ENCODE measurements at places on chromosomes 3 and 15. TPM values are rescaled to one million over a fixed set of nuclear protein-coding genes. Genes with fewer than 3 reads are reported as not detected.

DNA sequence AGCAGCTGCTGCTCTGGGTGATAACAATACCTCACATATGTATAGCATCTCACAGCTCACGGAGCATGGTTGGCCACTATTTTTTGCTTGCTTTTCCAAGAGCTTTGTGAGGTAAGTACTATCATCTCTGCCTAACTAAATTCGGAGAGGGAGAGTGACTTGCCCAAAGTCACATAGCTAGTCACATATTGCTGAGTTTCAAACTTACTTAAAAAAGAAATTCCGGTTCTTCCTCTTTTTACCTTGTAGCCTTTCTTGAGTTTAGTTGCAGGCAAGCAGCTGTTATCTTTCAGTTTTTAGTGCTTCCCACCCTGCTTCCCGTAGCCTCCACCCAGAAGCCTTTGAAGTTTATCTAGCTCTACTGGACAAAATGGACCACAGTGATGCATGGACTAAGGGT lies 309.2 kb downstream of the PDCD6IP start:
- H3K36me3 ChIP-seq: no peaks in the 10 kb centered on the region
- no peaks in the 10 kb centered on the region for H3K27me3 ChIP-seq
- no peak overlapping the region for H3K4me3 ChIP-seq
- no peaks in the 10 kb centered on the region for H3K4me1 ChIP-seq
- DNase-seq: no peak

DNA sequence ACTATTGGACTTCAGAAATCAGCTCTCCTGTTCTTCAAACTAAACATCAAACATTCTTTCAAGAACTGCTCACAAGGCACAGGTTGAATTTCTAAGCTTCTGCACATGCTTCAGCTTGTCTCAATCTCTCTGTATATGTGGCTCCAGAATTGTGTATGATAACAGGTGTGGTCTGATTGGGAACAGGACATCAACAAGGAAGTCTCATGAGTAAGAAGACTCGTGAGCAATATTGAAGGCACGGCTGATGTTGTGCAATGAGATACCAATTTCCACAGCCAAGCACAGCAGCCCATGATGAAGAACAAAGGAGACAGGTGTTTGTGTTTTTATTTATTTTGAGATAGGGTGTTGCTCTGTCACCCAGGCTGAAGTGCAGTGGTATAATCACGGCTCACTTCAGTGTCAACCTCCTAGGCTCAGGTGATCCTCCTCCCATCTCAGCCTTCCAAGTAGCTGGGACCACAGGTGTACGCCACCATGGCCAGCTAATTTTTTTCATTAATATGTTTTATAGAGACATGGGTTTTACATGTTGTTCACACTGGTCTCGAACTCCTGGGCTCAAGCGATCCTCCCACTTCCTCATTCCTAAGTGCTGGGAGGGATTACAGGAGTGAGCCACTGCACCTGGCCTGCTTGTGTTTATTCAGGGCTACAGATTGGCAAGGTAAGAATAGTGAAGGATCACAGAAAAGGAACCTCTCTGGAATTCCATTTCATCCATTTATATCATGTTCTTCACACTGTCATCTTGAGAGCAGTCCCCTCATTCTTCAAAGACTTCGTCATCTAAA lies 32.2 kb upstream of the ABHD17C start:
- H3K27ac ChIP-seq: no peak overlapping the region
- H3K4me1 ChIP-seq: no peaks in the 10 kb centered on the region
- no peaks in the 10 kb centered on the region for H3K27me3 ChIP-seq
- H3K36me3 ChIP-seq: no peaks in the 10 kb centered on the region
- DNase-seq: no peak

- DNase-seq: no peak
- no peak overlapping the region for H3K4me3 ChIP-seq
Observed at GRCh38 chr3:130354430-130354829, 9.0 kb downstream of the COL6A5 start.

DNA sequence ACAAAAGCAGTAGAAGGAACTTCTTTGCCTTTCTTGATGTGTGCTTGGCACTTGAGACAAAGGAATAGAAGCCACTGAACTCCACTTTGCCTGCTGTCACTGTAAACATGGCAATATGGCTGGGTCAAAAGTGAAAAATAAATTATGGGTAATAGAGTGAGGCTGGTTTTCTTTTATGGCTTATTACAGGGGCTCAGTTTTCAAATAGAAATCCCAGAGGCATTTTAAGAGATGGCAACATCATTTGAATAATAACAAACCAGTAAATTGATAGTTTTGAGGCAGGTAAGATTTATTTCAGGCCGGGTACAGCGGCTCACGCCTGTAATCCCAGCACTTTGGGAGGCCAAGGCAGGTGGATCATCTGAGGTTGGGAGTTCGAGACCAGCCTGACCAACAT lies 2.8 kb downstream of the C3orf52 start:
- peaks cover 14% of the 10 kb centered on the region for H3K4me1 ChIP-seq
- DNase-seq: no peak
- H3K36me3 ChIP-seq: no peaks in the 10 kb centered on the region

- no peaks in the 10 kb centered on the region for H3K36me3 ChIP-seq
- H3K27me3 ChIP-seq: no peaks in the 10 kb centered on the region
- no peaks in the 10 kb centered on the region for H3K4me1 ChIP-seq
- no peak for DNase-seq
- no peak overlapping the region for H3K27ac ChIP-seq
Observed at GRCh38 chr3:31278532-31278931, 254.2 kb upstream of the STT3B start.

DNA sequence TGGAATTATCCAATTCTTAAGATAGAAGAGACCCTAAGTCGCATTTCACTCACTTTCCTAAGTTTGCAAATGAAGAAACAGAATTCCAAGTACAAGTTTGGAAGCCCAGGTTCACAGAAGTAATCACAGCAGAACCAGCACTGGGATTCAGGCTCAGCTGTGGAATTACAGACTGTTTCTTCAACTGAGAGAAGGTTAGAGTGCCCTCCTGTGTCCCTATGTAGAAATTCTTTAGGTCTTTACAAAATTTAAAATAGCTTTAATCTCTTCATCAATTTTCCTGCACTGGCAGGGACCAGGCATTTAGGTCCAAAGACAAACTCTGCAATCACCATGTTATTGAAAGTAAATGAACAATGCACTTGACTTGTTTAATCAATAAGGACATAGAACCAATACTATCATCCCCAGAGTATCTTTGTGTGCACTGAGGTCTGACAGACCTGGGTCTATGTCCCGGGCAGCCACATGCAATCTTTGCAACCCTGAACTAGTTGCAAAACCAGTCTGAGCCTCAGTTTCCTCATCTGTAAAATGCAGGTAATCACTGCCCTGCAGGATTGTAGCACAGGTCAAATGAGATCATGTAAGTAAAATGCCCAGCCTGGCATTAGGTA lies 96.3 kb upstream of the ZBED2 start:
- H3K4me1 ChIP-seq: no peaks in the 10 kb centered on the region
- no peak overlapping the region for H3K27ac ChIP-seq
- no peak overlapping the region for H3K4me3 ChIP-seq
- H3K27me3 ChIP-seq: no peaks in the 10 kb centered on the region

DNA sequence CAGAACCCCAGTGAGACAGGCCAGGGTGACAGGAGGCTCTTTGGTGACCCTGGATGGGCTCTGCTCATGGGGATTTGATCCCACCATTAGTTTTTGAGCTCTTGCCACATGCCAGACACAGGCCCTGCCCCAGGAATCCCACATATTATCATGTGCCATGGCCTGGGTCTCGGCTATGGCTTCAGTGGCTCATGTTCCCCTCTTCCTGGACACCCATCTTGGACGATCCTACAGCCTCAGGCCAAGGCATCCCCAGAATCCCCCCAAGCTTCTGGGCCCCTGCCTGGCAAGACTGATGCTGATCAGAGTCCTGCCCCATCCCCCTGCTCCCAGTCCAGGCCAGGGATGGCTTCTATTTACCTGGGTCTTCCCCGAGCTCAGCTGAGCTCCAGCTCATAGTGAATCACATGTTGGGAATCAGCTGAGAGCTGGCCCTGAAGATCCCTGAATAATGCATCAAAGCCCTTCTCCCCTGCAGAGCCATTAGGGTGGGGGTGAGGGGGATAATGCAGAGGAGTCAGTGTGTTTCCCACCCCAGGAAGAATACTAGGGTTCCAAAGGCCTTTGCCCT lies 50.9 kb upstream of the CHRNB4 start:
- no peak overlapping the region for H3K4me3 ChIP-seq
- H3K27me3 ChIP-seq: no peaks in the 10 kb centered on the region
- H3K36me3 ChIP-seq: no peaks in the 10 kb centered on the region
- no peak for DNase-seq
- H3K4me1 ChIP-seq: no peaks in the 10 kb centered on the region
- no peak overlapping the region for H3K27ac ChIP-seq

- DNase-seq: no peak
- peaks cover 20% of the 10 kb centered on the region for H3K4me1 ChIP-seq
- H3K27ac ChIP-seq: no peak overlapping the region
- H3K27me3 ChIP-seq: peaks cover 7% of the 10 kb centered on the region
- H3K4me3 ChIP-seq: no peak overlapping the region
Observed at GRCh38 chr3:72597756-72598195, 250.5 kb downstream of the SHQ1 start.

- no peak overlapping the region for H3K27ac ChIP-seq
- H3K36me3 ChIP-seq: no peaks in the 10 kb centered on the region
- peaks cover 13% of the 10 kb centered on the region for H3K27me3 ChIP-seq
- H3K4me3 ChIP-seq: no peak overlapping the region
- peaks cover 23% of the 10 kb centered on the region for H3K4me1 ChIP-seq
Observed at GRCh38 chr3:24832891-24833290, 338.2 kb upstream of the THRB start.

- no peaks in the 10 kb centered on the region for H3K27me3 ChIP-seq
- no peak overlapping the region for H3K4me3 ChIP-seq
- H3K4me1 ChIP-seq: peaks cover 15% of the 10 kb centered on the region
- no peak for DNase-seq
Observed at GRCh38 chr3:40690749-40691451, 166.1 kb downstream of the ZNF621 start.

- H3K27ac ChIP-seq: no peak overlapping the region
- H3K36me3 ChIP-seq: no peaks in the 10 kb centered on the region
- H3K4me3 ChIP-seq: no peak overlapping the region
Observed at GRCh38 chr15:29420188-29420587, 150.6 kb upstream of the NSMCE3 start.

GRCh38 chr3:47083786-47084185 lies 80.1 kb downstream of the SETD2 start:
- no peak for DNase-seq
- H3K4me3 ChIP-seq: no peak overlapping the region
- no peaks in the 10 kb centered on the region for H3K4me1 ChIP-seq
- H3K36me3 ChIP-seq: peaks cover 13% of the 10 kb centered on the region

- DNase-seq: no peak
- no peaks in the 10 kb centered on the region for H3K4me1 ChIP-seq
- no peak overlapping the region for H3K27ac ChIP-seq
- H3K27me3 ChIP-seq: no peaks in the 10 kb centered on the region
Observed at GRCh38 chr3:190175490-190175889, 54.8 kb upstream of the P3H2 start.

SRP14 gene
- total RNA-seq: 337 TPM

CHRD gene
- total RNA-seq: 18.3 TPM

FGD5 gene
- 21.9 TPM for total RNA-seq

MLF1 gene
- total RNA-seq: 62.9 TPM

THRB gene
- 7.5 TPM for total RNA-seq

VILL gene
- total RNA-seq: 7.2 TPM

LRRIQ4 gene
- total RNA-seq: 0.20 TPM

ZNF592 gene
- total RNA-seq: 10.2 TPM

RPUSD3 gene
- 36.0 TPM for total RNA-seq

MOBP gene
- total RNA-seq: 125 TPM

PEX5L gene
- 16.4 TPM for total RNA-seq

Data from spinal cord (tissue), 10 donors.